Neural progenitor cell (in vitro differentiated cells): ENCODE measurements at places on chromosomes 11 and 22. TPM values are rescaled to one million over a fixed set of nuclear protein-coding genes. Genes with fewer than 3 reads are reported as not detected.

DNA sequence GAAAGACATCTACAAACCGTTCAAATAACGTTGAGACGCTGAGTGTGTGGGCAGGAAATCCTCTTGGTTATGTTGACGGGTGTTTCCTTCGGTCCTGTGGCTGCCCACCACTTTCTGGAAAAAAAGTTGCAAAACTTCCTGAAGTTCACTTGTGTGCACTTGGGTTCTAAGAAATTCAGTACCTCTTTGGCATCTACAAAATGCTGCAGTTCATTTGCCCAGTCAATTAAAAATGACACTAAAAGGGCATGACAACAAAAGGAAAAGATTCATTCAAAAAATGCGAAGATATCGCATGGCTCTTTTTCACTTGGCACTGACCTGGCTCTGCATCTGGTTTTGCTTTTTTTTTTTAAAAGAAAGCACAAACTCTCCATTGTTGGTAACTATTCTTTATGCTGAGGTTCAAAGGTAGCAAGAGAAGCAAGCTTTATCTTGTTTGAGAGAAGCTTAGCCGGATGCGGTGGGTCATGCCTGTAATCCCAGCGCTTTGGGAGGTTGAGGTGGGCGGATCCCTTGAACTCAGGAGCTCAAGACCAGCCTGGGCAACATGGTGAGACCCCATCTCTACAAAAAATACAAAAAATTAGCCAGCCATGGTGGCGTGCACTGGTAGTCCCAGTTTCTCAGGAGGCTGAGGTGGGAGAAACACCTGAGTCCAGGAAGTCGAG lies 10.6 kb upstream of the XBP1 start:
- H3K4me1 ChIP-seq = no peaks in the 10 kb centered on the region
- no peak overlapping the region for H3K4me3 ChIP-seq
- no peaks in the 10 kb centered on the region for H3K36me3 ChIP-seq
- no peak for DNase-seq
- no peaks in the 10 kb centered on the region for H3K27me3 ChIP-seq
- H3K27ac ChIP-seq = no peak overlapping the region

ZDHHC13 gene
- 27.0 and 43.4 TPM in 2 replicates for total RNA-seq

DNA sequence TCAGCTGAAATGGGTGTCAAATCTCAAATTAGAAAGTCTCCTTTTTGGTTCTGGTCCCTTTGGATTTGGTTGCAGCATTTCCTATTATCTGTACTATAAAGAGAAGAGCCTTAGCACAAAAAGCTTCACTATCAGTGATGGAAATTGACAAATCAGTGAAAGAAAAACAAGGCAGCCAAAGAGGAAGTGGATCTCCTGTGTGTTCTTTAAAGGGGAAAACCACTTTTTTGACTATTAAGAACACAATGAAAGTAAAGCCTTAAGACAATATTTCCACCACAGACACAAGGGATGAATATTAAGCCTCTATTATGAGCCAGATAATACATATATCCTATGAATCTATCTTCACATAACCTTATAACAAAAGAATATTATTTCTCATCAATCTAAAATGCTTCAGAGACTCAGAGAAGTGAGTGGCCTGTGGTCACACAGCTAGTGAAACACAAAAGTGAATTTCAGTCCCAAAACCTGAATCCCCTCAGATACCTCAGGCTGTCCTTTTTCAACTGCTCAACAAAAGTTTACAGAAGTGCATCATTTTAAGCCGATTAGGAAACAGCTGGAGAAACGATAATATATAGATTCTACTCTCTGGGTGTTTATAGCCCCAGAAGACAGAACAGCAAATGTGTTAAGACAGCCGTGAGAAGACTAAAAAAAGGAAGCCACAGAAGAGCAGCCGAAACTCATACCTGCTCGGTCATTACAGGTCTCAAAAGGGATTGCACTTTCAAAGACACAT lies 24.4 kb upstream of the FSHB start:
- DNase-seq = no peak
- no peaks in the 10 kb centered on the region for H3K36me3 ChIP-seq
- no peak overlapping the region for H3K27ac ChIP-seq
- H3K4me1 ChIP-seq = no peaks in the 10 kb centered on the region
- H3K27me3 ChIP-seq = no peaks in the 10 kb centered on the region

DNA sequence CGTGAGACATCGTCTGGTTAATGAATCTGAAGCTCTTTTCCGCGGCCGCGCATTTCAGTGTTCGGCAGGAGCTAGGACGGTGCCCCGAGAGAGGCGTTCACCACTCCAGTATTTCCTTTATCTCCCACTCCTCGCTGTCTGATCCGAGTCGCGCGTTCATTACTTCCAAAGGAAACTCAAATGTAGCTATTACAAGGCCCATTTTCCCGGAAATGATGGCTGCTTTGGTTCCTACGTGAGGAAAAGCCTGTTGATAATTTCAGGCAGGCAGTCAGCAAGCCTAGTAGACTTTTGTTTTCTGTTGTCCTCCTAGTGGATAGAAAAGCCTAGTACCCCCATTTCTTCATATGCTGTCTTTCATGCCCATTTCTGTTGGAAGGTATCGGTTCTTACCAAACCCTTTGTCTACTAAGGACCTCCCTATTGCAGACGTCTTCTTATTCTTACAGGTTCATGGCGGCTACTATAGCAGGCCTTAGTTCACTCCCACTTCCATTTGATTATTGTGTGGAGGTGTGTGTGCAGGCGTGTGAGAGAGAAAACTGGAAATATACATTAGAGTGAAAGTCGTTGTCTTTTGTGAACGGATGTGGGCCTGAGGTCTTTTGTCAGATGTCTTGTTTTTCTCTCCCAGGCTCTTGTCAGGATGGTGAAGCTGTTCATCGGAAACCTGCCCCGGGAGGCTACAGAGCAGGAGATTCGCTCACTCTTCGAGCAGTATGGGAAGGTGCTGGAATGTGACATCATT lies 737 bp downstream of the RBM4 start:
- no peak for DNase-seq
- H3K4me1 ChIP-seq = peaks cover 53% of the 10 kb centered on the region
- peak overlapping the region; percentile 77 for H3K4me3 ChIP-seq
- peaks cover 25% of the 10 kb centered on the region for H3K36me3 ChIP-seq
- peak overlapping the region; percentile 95 for H3K27ac ChIP-seq
- no peaks in the 10 kb centered on the region for H3K27me3 ChIP-seq
